ENCODE measurements at places on chromosomes 13 and 19.

- no peak for DNase-seq
These were observed 66.1 kb downstream of the URI1 start for GRCh38 chr19:30008169-30008568.

- no peak for DNase-seq
These were observed 82.0 kb downstream of the KLF5 start for GRCh38 chr13:73140801-73141200.

DNA sequence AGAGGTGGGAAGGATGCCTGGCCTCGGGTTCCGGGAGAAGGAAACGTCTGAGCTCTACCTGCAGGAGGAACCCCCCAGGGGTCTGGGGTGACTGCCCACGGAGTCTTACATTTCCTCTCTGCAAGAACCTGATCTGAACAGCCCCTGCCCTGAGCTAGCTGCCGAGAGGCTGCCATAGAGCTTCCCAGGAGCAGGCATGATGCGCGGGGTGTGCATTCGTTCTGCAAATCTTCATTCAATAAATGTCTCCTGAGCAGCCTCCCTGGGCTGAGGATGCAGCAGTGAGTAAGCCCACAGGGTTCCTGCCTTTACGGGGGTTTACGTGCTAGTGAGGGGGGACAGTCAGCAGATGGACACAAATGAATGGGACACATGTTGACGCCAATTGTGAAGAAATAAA, 1.5 kb upstream of the SHISA7 start:
- DNase-seq: no peak

- DNase-seq: no peak
These were observed 32.7 kb downstream of the VSTM1 start for GRCh38 chr19:54030895-54031586.

DNA sequence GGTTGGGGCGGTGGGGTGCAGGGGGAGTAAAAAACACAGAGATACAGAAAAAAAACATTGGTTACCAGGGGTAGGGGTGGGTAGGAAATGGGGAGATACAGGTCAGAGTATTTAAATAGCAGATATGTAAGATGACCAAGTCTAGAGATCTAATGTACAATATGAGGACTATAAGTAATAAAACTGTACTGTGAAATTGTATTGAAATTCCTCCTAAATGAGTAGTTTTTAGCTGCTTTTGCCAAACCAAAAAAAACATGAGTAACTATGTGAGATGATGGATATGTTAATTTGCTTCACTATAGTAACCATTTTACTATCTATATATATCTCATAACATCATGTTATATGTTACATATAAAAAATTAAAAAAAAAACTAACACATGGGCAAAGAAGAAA, 29.6 kb downstream of the VWA8 start:
- DNase-seq: no peak
